ENCODE measurements at places on chromosomes 13 and 19. TPM values are rescaled to one million over a fixed set of nuclear protein-coding genes. Genes with fewer than 3 reads are reported as not detected.

NTN5 gene
- under 0.01 TPM for total RNA-seq

PNMA8A gene
- 4.8 TPM for total RNA-seq

OR10H1 gene
- not detected for total RNA-seq

CRB3 gene
- total RNA-seq, result not detected

KL gene
- 0.13 TPM for total RNA-seq

UGGT2 gene
- total RNA-seq, result 58.9 TPM

DACT3 gene
- total RNA-seq, result 7.5 TPM

ZC3H4 gene
- 13.8 TPM for total RNA-seq

CCDC169 gene
- 4.4 TPM for total RNA-seq

CBARP gene
- 1.2 TPM for total RNA-seq

KISS1R gene
- not detected for total RNA-seq

CD33 gene
- not detected for total RNA-seq

Measured in aortic smooth muscle cell (primary cell).